Stimulated activated CD8-positive, alpha-beta memory T cell treated with anti-CD3 and anti-CD28 coated beads, Interleukin-15, amount 100 ng/mL, for 48 hours (primary cell): ENCODE measurements at places on chromosomes 3 and 15.

GRCh38 chr15:33283576-33283975 lies 27.2 kb upstream of the RYR3 start:
- no peak for DNase-seq

DNA sequence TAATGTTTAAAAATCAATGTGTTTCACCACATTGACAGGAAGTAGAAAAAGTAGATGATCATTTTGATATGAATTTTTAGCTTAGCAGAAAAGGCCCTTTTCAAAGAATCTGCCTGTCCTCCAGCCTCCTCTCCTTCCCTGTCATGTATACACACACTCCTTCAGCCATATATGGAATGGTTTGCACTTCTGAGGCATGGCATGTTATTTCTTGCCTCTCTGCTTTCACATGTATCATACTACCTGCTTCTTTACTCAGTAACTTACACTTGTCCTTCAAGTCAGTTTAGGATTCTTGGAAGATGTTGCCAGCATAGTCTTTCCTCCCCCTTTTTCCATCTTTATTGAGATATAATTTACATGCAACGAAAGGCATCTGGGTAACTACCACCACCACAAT lies 79.0 kb downstream of the REC114 start:
- no peak for DNase-seq

GRCh38 chr3:43075904-43076661 lies 29.8 kb downstream of the POMGNT2 start:
- DNase-seq, result no peak

DNA sequence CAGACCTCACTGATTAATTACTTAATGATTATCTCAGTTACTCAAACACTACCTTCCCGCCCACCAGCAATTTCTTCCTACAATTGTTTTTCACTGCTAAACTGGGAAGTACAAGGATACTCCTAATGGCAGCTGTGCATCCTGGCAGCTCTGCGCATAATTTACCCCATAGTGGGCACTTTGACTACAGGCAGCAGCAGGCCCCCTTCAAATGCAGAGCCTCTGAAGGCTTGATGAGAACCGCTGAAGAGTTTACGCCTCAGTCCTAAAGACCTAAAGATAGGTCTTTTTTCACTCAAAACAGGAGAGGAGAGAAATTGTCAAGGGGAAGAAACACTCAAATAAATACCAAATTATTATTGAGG lies 10.7 kb downstream of the CCDC32 start:
- no peak for DNase-seq
